ENCODE measurements at places on chromosomes 1 and 21.

DNA sequence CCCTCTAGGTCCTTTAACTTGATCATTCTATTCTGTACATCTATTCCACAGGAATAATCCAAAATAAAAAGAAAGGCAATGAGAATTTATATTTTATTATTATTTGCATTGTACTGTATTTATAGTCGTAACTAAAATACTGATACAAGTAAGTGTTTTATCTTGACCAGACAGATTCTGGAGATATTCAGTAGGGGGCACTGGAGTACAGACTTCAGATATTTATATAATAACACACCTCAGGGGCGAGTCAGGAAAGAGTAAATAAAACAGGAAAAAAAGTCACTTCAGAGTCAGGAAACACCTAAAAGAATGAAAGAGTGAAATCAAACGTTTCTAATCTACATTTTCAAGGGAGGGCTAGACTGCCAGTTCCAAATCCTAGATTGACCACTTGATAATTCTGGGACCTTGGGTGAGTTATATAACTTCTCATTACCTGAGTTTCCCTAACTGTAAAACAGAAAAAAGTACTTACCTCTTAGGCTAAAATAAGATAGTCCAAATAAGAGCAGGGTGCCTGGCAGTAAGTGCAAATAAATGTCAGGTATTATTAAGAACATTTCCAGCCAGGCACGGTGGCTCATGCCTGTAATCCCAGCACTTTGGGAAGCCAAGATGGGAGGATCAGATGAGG lies 31.1 kb upstream of the MTF1 start:
- no peak for DNase-seq

DNA sequence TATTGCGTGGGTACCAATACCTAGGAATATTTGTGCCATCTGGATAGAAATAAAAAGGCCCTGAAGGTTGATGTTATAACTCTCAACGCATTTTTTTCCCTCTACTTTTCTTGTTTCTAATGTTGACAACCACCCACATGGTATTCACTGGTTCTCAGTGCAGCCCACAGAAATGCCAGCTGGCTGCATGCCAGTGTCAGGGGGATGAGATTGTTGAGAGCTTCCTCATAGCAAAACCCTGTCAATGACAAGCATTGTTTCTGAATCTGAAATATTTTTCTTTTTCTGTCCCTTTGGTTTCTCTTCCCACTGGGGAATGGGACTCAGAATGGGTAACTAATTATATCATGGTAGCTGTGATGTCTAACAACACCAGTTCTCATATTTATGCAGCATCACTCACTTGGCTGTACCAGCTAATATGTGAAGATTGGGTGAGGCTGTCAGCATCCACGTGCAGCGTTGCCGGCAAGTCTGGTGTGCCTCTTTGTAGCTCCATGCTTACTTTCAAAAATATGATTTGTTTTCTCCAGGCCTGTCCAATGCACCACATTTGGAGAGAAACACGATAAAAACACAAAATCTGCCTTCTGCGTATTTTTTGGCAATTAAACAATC lies 284.6 kb downstream of the PTBP2 start:
- DNase-seq, result no peak

DNA sequence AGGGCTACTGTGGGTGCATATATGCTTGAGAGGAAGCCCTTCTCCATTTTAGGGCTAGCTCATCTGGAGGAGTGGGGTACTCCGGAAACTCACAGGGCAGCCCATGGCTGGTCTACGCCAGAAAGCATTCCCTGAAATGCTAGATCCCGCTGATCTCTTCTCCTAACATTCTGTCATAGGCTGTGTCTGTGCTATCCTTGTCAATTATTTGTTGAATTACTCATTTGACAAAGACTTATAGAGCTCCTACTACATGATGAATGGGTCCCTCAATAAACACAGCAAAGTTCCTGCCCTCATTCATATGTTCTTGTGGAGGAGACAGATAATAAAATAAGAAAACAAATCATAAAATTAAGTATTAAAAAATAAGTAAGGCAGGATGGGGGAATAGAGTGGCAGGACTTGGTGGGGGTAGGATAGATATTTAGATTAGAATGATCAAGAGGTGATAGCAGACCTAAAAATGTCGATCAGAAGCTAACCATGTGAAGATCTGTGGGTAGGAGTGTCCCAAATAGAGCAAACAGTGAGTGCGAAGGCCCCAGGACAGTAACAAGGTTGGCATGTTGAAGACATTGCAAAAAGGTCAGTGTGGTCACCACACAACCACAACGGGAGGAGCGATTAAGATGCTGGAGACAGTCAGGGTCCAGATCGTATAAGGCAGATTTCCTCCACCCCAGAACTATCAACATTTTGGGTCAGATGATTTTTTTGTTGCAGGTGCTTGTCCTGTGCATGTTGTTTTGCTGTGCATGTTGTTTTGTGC lies 13.2 kb downstream of the NGF start:
- DNase-seq, result no peak

- DNase-seq, result peak; percentile 11
Observed at GRCh38 chr1:23403038-23403336, 21.6 kb downstream of the TCEA3 start.

DNA sequence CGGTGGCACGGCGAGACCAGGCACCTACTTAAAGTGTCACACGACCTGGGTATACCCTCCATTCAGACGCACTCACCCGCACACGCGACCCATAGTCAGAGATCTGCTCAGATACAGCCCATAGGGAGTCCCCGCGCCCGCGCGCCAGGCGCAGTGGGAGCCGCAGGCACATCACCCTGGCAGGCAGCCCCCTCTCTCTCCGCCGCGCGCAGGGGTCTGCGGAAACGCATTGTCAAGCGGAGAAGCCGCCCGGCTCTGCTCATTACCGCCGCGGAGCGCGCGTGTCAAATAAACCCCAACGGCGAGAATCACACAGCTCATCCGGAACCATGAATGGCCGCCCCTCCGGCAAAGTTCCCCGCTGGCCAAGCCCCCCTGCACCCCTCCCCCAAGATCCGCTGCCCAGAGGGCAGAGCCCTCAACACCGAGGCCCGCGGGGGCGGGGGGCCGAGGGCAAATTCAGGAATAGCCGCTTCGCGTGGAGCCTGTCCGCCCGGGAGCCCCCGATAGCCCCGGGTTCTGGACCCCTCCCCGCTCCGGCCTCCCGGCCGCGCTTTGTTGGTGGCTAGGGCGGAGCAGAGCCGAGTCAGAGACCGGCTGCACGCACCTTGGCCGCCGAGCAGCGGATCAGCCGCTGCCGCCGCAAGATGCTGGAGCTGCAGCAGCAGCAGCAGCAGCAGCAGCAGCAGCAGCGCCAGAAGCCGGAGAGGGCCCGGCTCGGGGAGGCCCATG lies 522 bp downstream of the LRP8 start:
- DNase-seq, result no peak

GRCh38 chr1:156096640-156097391 lies 14.6 kb upstream of the MEX3A start:
- peak; percentile 76 for DNase-seq

GRCh38 chr1:26994020-26994786 lies 711 bp downstream of the TRNP1 start:
- no peak for DNase-seq

- no peak for DNase-seq
Observed at GRCh38 chr1:203153051-203153988, 22.3 kb downstream of the MYBPH start.

GRCh38 chr1:228669242-228669585 lies 66.1 kb upstream of the RHOU start:
- DNase-seq, result no peak

- no peak for DNase-seq
Observed at GRCh38 chr21:23162198-23162946, 2164.2 kb downstream of the NCAM2 start.

GRCh38 chr1:237903961-237904360 lies 13.2 kb upstream of the ZP4 start:
- no peak for DNase-seq

- DNase-seq, result no peak
Observed at GRCh38 chr1:91689641-91690481, 189.2 kb downstream of the CDC7 start.

- DNase-seq, result no peak
Observed at GRCh38 chr1:154730986-154731489, 123.1 kb upstream of the ADAR start.

DNA sequence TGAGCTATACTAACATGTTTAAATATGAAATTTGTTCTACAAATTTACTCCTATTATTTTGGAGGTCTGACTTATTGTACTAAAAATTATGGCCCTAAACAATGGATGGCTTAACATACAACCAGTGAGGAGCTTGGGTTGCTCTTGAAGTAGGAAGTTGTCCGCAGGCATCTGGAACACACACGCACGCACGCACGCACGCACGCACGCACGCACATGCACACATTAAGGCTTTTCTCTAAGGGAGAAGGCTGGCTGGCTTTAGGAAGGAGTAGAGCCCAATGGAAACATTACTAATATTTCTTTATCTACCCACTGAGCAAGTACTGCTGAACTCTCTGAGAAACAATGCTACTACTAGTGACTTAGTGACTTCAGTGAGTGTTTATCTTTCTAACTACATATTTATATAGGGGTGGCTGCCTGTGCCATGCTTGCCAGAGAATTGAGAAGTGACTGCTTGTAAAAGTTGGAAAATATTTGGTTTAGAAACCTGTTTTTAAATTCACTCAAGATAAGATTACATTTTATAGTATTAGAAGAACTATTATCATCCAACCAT lies 16.2 kb upstream of the ARHGAP29 start:
- no peak for DNase-seq

DNA sequence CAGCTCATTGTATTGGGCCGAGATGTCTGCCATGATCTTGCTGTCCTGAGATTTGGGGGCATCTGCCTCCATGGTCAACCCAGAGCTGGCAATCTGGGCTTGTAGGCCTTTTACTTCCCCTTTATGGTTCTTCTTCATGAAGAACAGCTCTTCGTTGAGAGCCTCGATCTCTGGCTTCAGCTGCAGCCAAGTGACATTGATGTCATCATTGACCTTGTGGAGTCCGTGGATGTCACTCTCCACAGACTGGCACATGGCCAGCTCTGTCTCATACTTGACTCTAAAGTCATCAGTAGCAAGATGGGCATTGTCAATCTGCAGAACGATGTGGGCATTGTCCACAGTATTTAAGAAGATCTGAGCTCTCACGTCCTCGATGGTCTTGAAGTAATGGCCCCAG lies 29.2 kb downstream of the RAP1A start:
- DNase-seq, result no peak

GRCh38 chr1:228697207-228698016 lies 37.9 kb upstream of the RHOU start:
- no peak for DNase-seq

- DNase-seq, result no peak
Observed at GRCh38 chr1:59364037-59364436, 67.1 kb downstream of the FGGY start.

- no peak for DNase-seq
Observed at GRCh38 chr1:219105893-219106292, 67.8 kb upstream of the LYPLAL1 start.

GRCh38 chr1:205998457-205999241 lies 4.5 kb downstream of the RAB7B start:
- no peak for DNase-seq

DNA sequence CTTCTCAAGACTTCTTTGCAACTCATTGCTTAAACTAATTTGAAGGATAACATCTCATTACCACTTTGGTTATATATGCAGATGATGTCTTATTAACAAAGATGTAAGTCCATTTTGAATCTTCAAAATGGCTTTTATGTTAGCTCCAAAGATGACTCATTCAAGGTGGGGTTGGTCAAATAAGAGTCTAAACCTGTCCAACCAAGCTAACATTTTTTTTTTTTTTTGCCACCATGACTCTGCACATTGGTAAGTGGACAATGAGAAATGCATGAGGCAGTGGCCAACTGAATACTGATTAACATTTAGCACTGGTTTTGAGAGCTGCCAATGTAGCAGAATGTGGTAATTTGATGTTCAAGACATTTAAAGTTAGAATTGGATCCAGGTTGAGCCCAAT lies 278 bp upstream of the KRTAP27-1 start:
- no peak for DNase-seq

DNA sequence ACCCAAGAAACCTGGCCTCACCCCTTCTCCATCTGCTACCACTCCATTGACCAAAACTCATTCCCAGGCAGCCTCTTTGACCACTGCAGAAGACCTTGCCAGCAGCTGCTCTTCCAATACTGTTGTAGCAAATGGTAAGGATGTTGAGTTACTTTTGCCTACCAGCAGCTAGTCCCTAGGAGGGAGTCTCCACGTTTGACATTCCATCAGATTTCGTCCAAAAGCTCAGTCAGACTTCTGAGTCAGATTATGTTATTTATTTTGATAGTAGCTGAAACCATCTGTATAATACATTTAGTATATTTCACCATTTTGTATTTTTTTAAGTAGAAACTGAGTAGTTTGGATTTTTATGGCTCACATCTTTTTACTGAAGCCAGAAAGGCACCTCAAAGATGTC lies 51.5 kb upstream of the WNT2B start:
- no peak for DNase-seq

- DNase-seq, result no peak
Observed at GRCh38 chr1:4023678-4024077, 123.6 kb upstream of the C1orf174 start.

All from bone marrow (tissue), 2 donors.